HFFc6 (cell line): ENCODE measurements at places on chromosomes 7 and 10. TPM values are rescaled to one million over a fixed set of nuclear protein-coding genes. Genes with fewer than 3 reads are reported as not detected.

FERD3L gene
- total RNA-seq: not detected in 3 replicates

DNA sequence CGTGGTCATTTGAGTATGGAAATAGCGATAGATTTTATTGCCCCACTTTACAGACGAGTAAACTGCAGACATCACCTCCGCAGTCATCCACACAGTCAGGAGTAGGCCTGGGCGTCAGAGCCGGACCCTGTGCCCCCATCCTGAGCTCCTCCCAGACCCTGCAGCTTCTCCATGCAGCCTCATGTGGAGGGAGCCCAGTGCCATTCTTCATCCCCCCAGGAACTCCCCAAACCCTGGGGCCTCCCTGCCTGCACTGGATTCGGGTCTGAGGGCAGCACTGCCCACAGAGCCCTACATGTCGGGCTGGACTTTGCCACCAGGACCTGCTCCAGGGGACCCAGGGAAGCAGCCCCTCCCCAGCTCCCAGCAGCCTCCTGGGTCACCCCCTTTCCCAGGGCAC, 100.8 kb downstream of the MKI67 start:
- peaks cover 13% of the 10 kb centered on the region for H3K27me3 ChIP-seq
- H3K36me3 ChIP-seq: no peaks in the 10 kb centered on the region
- H3K4me1 ChIP-seq: no peaks in the 10 kb centered on the region
- H3K27ac ChIP-seq: no peak overlapping the region
- no peak overlapping the region for H3K4me3 ChIP-seq
- DNase-seq: no peak

- H3K4me3 ChIP-seq: no peak overlapping the region
- H3K27ac ChIP-seq: no peak overlapping the region
- no peak for DNase-seq
Measured at GRCh38 chr10:68792115-68792514, 35.2 kb upstream of the STOX1 start.

- no peak for DNase-seq
- H3K4me3 ChIP-seq: no peak overlapping the region
- peaks cover 11% of the 10 kb centered on the region; the same call in 1 of the 2 replicates for H3K4me1 ChIP-seq
Measured at GRCh38 chr10:113487154-113487553, 65.7 kb upstream of the HABP2 start.

GRCh38 chr7:142774826-142775225, 4.1 kb downstream of the PRSS2 start:
- peaks cover 18% of the 10 kb centered on the region for H3K4me1 ChIP-seq
- no peaks in the 10 kb centered on the region for H3K36me3 ChIP-seq
- no peak overlapping the region for H3K27ac ChIP-seq
- no peak for DNase-seq
- no peak overlapping the region for H3K4me3 ChIP-seq

GRCh38 chr10:44417761-44418160, 32.9 kb upstream of the CXCL12 start:
- no peak for DNase-seq
- peaks cover 27% of the 10 kb centered on the region for H3K27me3 ChIP-seq
- no peak overlapping the region for H3K4me3 ChIP-seq
- peaks cover 26% of the 10 kb centered on the region for H3K4me1 ChIP-seq
- no peak overlapping the region for H3K27ac ChIP-seq
